ENCODE measurements at places on chromosomes 6 and 20.

- no peak for DNase-seq
Observed at GRCh38 chr20:37262505-37262904, 891 bp upstream of the GHRH start.

GRCh38 chr20:3203315-3204123 lies 963 bp downstream of the DDRGK1 start:
- no peak for DNase-seq

DNA sequence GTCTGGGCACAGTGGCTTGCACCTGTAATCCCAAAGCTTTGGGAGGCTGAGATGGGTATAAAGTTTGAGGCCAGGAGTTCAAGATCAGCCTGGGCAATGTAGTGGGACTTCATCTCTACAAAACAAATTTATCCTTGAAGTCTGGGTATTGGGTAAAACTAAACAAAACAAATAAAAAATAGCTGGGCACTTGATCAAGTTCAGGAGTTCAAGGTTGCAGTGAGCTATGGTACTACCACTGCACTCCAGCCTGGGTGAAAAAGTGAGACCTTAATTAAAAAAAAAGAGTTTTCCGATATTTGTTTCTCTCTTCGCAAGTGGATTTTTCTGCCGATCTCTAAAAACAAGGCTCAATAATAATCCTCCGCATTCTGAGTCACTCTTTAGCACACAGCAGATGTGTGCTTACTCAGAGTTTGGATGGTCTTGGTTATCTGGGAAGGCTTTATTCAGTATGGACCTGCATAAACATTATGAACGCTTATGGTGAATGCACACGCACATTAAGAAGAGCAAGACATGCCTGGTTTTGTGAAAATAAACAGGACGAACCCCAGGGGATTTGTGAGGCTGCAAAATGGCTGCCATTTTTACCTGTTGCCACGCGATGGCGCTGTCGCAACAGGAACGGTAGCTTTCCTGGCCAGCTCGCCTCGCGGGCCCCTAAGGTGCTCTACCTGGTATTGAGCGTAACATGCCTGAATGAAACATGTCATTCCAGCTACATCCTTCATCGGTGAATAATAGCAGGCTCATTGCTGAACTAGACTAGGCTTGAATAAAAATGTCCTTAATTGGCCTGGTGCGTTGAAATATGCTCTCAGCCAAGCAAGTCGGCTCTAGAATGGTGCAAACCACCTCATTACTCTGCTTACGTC lies 6.0 kb downstream of the OPN5 start:
- peak; percentile 9 for DNase-seq

GRCh38 chr6:37741757-37742400 lies 44.2 kb upstream of the MDGA1 start:
- DNase-seq, result no peak
